ENCODE measurements at places on chromosomes 1 and 21.

DNA sequence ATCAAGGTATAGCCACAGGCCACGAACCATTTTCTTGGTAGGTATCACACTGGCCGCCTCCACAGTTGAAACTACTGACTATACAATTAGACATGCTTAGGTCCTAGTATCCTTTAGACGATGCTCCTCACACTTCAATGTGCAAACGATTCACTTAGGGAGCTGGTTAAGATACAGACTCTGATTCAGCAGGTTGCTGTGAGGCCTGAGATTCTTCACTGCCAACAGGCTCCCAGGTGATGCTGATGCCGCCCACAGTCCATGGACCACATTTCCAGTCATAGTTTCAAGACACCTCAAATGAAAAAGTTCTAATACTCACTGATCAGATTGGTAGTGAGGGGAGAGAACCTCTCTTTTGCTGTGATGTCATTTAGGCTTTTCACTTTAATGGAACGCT lies 6.8 kb downstream of the ATP5PO start:
- peak; percentile 11 for DNase-seq

- no peak for DNase-seq
Observed at GRCh38 chr1:112934577-112934976, 21.4 kb downstream of the SLC16A1 start.

GRCh38 chr21:39720126-39720778 lies 24.7 kb upstream of the IGSF5 start:
- no peak for DNase-seq

- no peak for DNase-seq
Observed at GRCh38 chr21:20997311-20997635, 936 bp upstream of the NCAM2 start.

DNA sequence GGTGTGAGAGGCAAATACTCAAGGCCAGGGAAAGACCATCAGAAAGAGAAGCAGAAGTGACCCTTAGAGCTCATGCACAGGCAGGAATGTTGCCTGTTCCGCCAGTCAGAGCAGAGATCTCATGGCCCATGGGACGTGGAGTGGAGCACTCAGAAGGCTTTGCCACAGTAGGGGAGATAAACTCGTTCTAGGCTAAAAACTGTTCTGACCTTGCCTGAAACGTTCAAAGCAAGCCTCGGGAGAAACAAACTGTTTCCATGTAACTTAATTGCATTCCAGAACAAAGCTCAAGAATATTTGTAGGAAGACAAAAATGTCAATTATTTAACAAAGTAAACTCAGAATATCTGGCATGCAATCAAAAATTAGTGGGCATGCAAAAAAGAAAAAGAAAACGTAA lies 20.7 kb upstream of the SLC19A1 start:
- DNase-seq, result no peak

DNA sequence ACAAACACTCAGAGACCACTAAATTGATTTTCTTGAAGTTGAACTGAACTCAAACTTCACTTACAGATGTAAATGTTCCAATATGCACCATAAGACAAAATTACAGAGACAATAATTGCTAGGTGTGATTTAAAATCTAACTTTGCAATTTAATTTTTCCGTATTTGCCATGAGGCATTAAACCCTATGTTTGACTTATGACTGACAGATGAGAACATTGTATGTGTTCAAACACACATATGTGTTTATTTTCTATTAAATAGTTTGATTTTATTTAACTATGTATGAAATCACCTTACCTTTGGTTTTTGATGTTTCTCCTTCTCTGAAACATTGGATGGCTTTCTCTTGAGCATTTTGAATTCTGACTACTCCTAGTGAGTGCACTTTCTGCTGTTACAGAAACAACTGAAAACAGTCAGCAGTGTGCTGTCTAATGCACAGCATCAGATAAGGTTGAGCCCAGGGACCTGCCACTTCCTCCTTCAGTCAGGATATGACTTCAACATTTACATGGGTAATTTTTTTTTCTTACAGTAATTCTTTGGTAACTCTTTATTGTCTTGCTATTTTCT lies at the start of gene SAMSN1:
Gene SAMSN1, minus strand, starts transcription at position 410 of the 575 bp plus-strand sequence. Its CDS starts 54 bp downstream, at position 356.
- no peak for DNase-seq

GRCh38 chr1:100581096-100581705 lies 43.3 kb downstream of the GPR88 start:
- no peak for DNase-seq

DNA sequence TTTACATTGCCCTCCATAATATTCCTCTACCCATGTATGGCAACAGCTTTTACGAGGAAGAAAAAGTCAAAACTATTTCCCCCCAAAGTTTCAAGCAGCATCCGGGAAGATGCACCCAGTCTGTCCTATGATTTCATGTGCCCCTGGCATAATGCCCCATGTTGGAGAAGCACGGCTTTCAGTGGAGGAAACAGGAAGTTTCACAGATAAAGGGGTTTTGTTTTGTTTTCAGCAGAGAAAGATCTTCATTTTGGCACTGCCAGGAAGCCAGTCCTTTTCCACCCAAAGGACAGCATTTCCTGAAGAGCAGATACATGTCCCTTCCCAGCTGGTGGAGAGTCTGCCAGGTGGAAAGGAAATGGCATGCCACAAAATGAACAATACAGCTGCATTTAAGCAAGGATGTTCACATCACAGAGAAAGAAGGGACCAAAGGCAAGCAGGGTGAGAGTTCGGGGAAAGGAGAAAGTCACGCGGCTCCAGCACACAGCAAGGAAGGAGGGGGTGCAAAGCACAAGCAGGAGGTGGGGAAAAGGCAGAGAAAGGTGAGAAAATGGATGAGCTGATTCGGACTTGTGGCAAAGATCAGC lies 95.3 kb upstream of the HIVEP3 start:
- no peak for DNase-seq

GRCh38 chr1:169217636-169218035 lies 111.1 kb downstream of the ATP1B1 start:
- no peak for DNase-seq

GRCh38 chr1:66831529-66832239 lies 30.6 kb upstream of the INSL5 start:
- DNase-seq, result no peak

DNA sequence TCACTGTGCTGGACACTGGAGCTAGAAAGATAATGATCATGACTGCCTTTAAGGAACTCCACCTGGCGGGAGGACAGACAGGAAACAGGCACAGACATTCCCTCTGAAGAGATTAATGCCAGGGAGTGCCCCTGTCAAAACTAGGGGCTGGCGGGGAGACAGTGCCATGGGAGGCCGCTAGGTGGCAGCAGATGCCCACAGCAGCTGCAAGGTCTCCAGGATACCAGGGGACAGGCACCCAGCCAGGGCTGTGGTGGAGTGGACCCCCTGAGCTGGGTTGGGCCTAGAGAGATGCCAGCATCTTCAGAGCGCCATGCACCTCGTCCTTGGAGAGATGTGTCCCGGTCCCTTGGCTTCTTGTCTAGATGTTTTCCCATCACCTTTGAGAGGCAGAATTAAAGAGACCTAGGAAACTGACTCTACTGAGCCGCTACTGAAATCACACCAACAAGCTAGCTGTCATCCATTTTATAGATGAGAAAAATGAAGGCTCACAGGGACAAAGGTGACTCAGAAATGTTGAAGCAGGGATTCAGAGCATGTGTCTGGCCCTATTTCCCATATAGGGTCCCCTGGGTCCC lies 3.6 kb downstream of the REN start:
- DNase-seq, result peak; percentile 90

DNA sequence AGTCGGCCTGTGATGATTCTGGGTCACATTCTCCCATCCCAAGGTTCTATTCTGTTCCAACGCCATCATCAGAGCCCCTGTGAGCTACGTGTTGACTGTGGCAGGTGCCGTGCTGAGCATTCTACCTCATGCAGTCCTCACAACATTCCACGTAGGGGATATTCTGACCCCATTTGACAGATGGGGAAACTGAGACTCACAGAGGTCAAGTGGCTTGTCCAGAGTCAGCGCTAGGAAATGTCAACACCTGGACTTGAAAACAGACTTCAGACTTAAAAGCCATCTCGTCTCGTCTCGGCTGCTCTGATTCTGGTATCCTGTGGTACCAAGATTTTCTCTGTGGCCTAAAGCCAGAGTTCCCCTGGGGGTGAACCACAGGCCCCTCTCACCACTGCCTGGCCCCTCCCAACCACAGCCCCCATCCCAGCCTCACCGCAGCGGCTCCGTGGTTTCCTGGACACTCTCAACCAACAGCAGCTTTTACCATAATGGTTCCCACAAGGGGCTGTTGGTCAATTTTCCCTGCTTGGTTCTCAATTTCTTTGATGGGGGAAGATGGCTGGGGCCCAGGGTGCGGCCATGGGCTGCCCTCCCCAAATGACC lies 39.6 kb downstream of the SDC3 start:
- no peak for DNase-seq

DNA sequence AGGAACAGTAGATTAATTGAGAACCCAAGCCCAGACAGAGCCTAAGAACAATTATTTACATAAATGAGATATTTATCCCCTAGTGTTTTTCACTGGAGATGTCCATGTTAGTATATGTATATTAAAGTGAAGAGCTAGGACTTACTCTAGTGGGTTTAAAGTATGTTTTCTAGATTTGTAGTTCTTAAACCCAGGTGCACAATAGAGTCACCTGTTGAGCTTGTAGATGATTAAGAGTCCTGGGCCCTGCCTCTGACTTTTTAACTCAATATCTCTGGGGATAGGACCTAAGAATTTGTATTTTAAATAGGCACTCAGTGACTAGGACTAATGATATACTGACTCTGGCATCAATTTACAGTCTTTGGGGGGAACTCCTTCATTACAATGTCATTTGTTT lies 112.8 kb downstream of the DNAH14 start:
- DNase-seq, result no peak

DNA sequence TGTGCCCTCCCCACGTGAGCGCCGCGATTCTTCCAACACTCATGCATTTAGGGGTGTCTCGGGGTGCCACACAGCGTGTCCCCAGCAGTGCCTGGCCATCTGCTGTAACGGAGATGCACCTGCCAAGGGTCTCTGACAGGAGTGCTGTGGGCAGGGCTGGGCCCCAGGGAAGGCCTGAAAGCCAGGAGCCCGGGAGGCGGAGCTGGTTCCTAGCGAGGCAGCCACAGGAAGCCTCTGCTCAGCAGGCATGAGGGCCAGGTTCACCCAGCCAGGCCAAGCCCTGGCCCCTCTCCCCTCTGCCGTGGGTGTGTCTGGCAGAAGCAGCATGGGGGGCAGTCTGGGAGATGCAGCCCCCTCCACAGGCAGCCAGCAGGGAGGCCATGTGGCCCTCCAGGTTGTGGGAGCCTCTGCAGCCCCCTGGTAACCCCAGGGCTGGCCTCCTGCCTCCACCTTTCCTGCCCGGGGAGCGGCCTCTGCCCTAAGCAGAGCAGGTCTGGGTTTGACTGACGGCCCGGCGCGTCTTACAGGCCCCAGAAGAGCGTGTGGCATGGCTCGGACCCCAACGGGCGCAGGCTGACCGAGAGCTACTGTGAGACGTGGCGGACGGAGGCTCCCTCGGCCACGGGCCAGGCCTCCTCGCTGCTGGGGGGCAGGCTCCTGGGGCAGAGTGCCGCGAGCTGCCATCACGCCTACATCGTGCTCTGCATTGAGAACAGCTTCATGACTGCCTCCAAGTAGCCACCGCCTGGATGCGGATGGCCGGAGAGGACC lies 30.4 kb downstream of the SLC19A1 start:
- DNase-seq, result peak; percentile 67

DNA sequence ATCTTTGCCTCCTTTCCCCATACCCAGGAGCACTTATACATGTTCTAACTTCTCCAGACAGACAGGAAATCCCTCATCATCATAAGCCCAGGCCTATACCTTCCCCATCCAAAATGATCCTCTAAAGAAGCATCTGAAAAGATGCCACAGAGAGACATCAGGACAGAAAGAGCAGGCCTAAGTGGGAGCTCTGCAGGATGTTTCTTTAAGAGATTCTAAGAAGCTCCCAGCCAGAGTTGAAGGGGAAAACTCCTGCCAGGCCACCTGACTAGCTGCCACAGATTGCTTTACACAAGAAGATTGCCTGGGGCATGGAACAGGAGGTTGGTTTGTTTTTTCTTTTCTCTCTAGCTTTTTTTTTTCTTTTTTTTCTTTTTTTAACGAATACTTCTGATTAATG lies 275.8 kb downstream of the VAV3 start:
- DNase-seq, result no peak

- no peak for DNase-seq
Observed at GRCh38 chr1:116257341-116257767, 115.7 kb upstream of the ATP1A1 start.

- no peak for DNase-seq
Observed at GRCh38 chr1:236502972-236503639, 20.7 kb upstream of the LGALS8 start.

- DNase-seq, result peak; percentile 72
Observed at GRCh38 chr1:68293609-68294366, 61.5 kb upstream of the WLS start.

- no peak for DNase-seq
Observed at GRCh38 chr1:194161591-194161990, 975.2 kb upstream of the B3GALT2 start.

Data from type B pancreatic cell (in vitro differentiated cells).